ENCODE measurements at places on chromosomes 6 and 20.

DNA sequence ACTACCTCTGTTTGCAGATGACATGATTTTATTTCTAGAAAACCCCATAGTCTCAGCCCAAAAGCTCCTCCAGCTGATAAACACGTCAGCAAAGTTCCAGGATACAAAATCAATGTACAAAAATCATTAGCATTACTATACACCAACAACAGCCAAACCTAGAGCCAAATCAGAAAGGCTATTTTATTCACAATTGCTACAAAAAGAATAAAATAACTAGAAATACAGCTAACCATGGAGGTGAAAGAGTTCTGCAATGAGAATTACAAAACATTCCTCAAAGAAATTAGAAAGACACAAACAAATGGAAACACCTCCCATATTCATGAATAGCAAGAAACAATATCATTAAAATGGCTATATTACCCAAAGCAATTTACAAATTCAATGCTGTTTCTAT lies 65.6 kb upstream of the HTR1E start:
- no peak for DNase-seq

DNA sequence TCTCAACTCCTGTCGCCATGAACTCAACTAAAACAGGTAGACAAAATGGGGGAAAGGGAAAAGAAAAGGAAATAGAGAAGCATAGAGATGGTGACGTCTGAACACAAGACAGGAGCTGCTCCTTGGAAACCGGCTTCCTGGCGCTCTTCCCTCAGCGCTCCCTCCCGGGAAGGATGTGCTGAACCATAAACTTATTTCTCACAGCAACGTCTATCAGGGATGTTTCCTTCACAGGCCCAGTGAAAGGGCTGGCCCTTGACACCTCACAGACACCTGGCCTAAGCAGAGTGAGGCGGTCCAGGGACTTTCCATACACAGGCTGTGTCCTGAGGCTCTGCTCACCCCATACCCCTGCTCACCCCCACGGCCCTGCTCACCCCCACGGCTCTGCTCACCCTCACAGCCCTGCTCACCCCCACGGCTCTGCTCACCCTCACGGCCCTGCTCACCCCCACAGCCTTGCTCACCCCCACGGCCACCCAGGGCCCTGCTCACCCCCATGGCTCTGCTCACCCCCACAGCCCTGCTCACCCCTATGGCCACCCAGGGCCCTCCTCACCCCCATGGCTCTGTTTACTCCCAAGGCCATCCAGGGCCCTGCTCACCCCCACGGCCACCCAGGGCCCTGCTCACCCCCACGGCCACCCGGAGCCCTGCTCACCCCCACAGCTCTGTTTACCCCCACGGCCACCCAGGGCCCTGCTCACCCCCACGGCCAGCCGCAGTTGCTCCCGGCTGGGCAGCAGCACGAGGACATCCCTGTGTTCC lies 653 bp downstream of the FRMD1 start:
- no peak for DNase-seq

DNA sequence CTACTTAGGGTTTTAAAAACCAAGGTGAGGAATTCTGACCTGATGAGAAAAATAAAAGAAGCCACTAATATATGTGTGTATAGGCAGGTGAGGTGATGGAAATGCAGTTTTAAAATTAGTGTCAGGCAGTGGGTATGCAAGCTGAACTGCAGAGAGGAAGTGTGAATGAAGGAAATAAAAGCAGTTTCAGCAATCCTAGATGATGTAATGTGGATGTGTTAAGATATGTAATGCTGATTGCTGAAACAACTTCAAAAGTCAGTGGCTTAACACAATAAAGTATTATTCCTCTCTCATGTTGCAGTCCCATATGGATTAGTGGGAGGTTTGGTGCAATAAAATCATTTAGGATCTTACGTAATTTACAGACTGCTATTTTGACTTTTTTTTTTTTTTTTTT lies 119.9 kb upstream of the ASCC3 start:
- no peak for DNase-seq

DNA sequence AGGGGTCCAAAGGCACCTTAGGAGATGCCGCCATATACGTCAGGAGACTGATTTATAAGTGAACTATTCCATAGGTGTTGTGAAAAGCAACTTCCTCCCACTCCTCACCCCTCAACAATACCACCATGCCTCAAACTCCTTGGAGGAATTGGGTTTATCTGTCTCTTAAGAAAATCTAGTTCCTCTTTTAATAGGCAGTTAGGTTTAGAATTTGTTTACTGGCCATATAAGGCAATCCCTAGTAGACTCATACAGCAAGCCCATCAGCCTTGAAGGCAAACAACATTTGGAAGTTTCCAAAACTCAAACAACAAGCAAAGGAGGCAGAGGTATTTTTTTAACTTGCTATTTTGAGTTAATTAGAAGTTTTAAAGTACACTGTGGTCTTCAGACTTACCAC lies 66.1 kb downstream of the PRND start:
- DNase-seq, result no peak

DNA sequence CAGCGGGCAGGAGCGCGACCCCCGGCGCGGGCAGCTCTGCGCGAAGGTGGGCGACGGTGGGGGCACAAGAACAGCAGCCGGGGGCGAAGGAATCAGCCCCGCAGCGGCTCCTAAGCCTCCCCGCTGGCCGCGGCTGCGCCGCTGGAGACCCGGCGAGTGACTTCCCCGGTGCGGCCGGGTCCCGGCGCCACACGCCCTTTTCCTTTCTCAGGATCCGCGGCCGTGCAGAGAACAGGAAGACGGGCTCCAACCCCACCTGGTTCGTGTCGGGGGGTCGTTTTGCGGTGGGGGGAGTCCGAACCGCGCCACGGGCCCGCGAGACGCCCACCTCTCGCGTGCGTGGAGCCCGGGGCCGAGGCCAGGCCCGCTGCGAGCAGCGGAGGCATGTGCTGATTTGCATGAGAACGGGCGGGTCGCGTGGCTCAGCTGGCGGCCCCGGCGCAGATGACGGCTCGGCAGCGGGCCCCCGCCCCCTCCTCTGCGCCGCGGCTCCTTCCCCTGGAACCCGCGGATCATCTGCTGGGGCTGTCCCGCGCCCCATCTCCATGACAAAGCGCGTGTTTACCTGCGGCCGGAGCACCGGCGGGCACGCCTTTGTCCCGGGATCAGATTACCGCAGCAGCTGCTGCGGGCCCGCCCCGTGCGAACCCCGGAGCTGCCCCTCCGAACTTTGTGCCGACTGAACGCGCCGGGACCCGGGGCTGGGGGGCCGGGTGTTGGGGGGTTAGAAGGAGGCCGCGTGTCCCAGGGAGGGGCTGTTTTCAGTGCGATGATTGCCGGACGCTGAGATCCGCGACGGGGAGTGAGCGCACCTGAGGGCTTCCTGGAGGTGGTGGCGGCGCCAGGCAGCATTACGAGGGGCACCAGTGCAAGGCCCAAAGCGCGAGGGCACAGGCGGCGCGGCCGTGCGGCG lies 4.9 kb upstream of the DLL1 start:
- no peak for DNase-seq

DNA sequence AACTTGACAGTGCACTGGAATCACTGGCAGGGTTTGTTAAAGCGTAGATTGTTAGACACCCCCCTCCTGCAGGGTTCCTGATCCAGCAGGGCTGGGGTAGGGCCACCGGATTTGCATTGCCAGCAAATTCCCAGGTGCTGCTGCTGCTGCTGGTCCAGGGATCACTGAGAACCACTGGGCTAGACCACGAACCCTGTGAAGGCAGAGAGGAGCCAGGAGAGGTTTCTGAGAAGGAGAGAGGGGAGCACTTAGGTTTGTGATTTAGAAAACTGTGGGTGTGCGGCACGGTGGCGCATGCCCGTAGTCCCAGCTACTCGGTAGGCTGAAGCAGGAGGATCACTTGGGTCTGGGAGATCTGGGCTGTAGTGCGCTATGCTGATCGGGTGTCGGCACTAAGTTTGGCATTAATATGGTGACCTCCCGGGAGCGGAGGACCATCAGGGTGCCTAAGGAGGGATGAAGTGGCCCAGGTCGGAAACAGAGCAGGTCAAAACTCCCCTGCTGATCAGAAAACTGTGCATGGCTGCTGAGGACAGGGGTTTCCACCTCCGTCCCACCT lies 53.6 kb upstream of the FAM83D start:
- no peak for DNase-seq

DNA sequence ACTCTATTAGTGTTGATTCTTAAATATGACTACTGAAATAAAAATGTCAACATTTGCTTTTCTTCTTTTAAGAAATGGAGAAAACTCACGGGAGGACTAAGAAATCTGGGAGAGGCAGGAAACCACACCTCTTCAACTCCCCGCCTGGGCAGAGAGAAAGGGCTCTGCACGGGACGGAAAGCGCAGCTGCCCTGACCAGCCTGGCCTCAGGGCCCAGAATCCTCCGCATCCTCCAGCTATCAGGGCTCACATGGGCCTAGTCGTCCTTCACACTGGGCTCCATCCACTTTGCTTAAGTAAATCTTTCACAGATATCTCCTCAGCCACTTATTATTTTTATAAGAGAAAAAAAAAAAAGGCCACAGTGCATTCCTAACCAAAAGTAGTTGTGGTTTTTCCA lies 215.1 kb downstream of the TBXT start:
- DNase-seq, result no peak

DNA sequence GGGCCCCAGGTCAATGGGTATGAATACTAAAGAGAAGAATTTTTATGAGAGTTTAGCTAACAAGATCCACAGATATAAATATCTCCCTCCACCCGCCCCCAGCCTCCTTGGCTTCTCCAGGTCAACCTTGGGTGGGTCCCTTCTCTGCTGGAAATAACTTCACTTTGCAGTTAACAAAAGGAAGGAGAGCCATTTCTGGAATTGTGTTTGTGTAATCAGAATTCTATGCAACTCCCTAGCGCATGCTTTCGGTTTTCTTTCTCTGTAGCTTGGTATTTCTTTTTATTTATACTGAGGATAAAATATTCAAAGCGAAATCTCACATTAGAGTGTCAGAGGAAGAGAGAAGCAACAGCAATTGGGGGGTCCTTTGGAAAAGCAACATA lies 27.1 kb downstream of the RIPOR2 start:
- peak; percentile 40 for DNase-seq

DNA sequence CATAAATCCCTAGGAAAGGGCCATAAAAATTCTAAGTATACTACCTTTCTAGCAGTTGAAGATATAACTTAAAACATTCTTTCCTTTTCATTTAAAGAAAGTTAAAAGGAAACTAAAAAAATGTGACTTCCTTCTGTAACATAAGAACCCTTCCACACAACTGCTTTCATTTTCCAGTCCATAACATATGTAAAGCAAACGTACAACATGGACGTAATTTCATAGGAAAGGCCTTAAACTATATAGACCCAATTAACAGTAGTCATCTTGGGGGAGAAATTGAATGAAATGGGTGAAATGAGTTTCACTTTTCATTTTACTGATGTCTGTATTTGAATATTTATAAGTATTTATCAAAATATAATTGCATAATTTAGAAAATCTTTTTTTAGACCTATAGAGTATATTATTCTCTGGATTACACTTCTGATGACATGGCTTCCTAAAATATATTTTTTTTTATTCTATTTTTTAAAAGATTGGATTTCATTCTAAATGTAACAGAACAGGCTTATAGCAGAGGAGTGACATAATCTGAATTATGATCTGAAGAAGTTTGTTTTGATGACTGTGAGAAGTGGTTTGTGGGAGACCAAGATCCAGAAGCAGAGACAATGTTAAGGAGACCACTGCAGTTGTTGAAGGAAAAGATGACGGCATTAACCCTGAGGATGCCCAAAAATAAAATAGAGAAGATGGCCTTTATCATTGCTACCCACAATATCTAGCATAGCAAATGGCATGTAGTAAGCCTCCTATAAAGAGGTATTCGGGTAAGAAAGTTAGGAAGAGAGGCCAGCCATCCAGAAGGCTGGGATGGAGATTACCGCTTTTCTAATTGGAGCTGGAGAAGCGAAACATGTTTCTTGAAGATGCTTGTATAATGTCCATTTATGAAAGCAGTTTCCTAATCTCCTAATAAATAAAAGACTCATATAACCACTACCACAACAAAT lies 260.4 kb downstream of the PTPRK start:
- no peak for DNase-seq

- no peak for DNase-seq
Measured at GRCh38 chr6:44415873-44416502, 28.5 kb downstream of the CDC5L start.

DNA sequence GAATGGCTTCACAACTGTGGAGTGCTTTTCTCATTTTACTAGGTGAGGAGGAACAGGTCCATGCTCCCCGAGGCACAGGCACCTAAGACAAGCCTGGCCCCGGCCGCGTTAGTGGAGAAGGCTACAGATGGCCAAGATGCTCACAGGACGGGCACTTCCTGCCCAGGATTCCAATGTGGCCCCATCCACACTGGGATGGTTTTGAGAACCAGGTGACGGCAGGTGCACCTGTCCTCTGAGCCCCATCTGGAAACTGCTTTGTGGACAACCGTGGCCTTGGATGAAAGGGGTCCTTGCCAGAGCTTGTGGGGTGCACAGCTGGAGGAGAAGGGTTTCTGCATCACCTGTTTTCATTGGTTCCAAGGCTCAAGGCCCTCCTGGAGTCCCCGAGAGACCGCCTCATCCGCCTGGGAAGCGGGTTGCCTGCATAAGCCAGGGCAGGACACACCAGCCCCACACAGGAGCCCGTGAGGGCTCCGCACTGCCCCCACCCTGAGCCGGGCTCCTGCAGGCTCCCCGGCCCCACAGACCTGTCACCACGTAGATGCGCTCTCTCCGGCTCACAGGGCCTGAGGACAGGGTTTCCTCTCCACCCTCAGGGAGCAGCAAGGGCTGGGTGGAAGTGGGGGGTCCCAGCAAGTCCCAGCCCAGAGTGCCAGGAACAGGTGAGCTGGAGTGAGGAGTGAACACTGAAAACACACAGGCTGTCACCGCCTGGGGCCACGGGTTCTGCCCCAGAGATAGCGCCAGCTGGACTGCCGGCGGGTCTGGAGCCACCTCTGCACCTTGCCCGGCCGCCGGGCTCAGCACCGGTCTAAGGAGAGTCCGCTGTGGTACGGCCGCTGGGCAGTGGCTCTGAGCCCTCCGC lies 18.3 kb downstream of the NTSR1 start:
- DNase-seq, result no peak

GRCh38 chr6:90468080-90468479 lies 118.8 kb downstream of the MAP3K7 start:
- peak; percentile 54 for DNase-seq

- no peak for DNase-seq
Measured at GRCh38 chr6:35610830-35611229, 77.9 kb downstream of the FKBP5 start.

- DNase-seq, result no peak
Measured at GRCh38 chr6:154161689-154162088, 122.6 kb downstream of the OPRM1 start.

DNA sequence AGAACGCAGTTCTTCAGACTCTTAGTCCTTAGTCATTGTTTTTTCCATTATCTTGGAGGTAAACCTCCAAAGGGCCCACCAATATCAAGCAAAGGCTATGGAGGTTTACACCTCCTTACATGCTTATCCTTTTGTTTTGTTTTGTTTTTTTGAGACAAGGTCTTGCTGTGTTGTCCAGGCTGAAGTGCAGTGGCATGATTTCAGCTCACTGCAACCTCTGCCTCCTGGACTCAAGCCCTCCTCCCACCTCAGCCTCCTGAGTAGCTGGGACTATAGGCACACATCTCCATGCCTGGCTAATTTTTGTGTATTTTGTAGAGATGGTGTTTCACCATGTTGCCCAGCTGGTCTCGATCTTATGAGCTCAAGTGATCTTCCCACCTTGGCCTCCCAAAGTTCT lies 26.3 kb downstream of the ADGRG6 start:
- no peak for DNase-seq

GRCh38 chr6:69974193-69974592 lies 107.8 kb downstream of the COL19A1 start:
- peak; percentile 1 for DNase-seq

GRCh38 chr6:159754959-159755914 lies 6.6 kb upstream of the ACAT2 start:
- no peak for DNase-seq

- no peak for DNase-seq
Measured at GRCh38 chr6:79064635-79065034, 13.4 kb downstream of the PHIP start.

Measured in fibroblast of skin of abdomen (primary cell).